Astrocyte of the spinal cord (primary cell): ENCODE measurements at places on chromosomes 3 and 15.

DNA sequence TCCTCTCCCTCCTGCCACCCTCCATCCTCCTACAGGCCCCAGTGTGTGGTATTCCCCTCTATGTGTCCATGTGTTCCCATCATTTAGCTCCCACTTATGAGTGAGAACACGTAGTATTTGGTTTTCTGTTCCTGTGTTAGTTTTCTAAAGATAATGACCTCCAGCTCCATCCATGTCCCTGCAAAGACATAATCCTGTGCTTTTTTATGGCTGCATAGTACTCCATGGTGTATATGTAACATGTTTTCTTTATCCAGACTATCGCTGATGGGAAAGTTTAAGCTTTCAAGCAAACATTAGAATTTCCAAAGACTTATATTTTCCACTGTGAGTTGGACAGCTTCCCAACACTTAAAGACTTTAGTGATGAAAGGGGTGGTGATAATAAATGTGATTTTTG, 105.9 kb upstream of the PIAS1 start:
- no peak for DNase-seq

- DNase-seq: no peak
Observed at GRCh38 chr3:464255-464654, 267.7 kb downstream of the CHL1 start.

DNA sequence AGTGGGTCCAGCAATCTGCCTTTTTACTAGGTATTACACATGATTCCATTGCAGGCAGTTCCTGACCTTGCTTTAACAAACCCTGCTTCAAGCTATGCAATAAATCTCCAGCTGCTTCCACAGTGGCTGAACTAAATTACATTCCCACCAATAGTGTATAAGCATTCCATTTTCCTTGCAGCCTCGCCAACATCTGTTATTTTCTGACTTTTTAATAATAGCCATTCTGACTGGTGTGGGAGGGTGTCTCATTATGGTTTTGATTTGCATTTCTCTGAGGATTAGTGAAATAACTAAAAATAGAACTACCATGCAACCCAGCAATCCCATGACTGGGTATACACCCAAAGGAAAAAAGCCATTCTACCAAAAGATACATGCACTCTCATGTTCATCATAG, 36.4 kb upstream of the DNAJC13 start:
- no peak for DNase-seq

- DNase-seq: peak; percentile 86
Observed at GRCh38 chr3:129120254-129121004, 1.2 kb downstream of the RAB43 start.
